ENCODE measurements at places on chromosomes 12 and 14.
A peak's percentile ranks its signal among the peaks of the same experiment; 100 is the strongest.

DNA sequence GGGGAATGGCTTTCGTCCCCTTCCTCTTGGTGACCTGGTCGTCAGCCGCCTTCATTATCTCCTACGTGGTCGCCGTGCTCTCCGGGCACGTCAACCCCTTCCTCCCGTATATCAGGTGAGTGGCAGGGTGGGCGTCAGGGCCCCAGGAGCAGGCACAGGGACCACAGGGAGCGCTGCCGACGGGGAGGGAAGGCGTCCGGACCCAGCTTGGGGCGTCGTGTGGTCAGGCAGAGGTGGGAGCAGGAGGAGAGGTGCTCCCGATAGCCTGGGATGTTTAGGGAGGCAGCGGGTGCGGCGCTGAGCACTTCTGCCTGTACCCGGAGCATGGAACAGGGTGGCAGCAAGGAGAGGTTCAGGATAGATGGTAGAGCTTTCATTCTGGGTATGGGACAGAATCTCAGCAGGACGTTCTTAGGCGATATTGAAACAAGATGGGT is 444 bp downstream of the DRAM1 start:
- DNase-seq, result no peak

GRCh38 chr12:25025260-25025659 is 76.4 kb upstream of the BCAT1 start:
- no peak for DNase-seq

GRCh38 chr12:50610171-50610570 is 105.4 kb downstream of the DIP2B start:
- DNase-seq, result no peak

- DNase-seq, result no peak
These were observed 49.8 kb upstream of the CCDC63 start for GRCh38 chr12:110796952-110797351.

DNA sequence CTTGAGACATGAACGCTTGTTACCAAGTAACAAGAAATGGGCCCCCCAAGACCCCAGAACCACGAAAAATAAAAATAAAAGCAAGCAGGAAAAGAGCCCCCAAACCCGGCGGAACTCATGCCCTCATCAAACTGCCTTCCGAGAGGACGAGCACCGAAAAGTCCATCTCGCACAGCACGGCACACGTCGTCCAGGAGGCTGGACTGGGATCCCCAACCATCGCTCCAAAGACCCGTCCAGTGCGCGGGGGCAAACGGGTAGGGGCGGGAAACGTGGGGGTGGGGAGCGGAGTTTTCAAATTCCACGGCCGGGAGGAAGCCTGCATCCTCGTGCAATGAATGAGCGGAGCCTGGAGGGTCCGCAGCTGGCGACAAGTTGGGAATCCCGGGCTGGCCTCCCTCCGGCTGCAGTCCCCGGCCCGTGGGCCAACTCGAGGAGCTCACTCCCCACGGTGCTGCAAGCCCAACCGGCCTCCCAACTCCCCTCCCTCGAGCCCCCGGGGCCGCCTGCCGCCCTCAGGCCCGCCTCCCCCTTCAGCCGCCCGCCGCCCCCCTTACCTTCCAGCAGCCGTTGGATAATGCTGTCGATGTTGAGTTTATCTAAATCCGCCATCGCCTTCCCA is 484 bp downstream of the PPP1CC start:
- DNase-seq, result peak; percentile 51

DNA sequence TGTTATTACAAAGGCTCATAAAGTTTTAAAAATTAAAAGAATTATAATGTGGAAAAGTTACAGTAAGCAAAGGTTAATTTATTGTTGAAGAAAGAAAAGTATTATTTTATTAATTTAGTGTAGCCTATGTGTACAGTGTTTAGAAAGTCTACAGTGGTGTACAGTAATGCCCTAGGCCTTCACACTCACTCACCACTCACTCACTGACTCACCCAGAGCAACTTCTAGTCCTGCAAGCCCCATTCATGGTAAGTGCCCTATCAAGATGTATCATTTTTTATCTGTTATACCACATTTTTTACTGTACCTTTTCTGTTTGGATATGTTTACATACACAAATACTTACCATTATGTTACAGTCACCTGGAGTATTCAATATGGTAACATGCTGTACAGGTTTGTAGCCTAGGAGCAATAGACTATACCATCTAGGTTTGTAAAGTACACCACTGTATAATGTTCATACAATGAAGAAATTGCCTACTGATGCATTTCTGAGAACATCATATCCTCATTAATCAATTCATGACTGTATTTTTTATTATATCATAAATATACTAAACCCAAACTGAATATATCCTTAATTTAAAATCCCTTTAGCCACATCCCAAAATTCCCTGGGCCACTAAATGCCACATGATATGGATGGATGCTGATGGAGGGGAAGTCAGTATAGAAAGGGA is 43.6 kb upstream of the NID2 start:
- DNase-seq, result no peak
